ENCODE measurements at places on chromosomes 6 and 20.
A peak's percentile ranks its signal among the peaks of the same experiment; 100 is the strongest.

DNA sequence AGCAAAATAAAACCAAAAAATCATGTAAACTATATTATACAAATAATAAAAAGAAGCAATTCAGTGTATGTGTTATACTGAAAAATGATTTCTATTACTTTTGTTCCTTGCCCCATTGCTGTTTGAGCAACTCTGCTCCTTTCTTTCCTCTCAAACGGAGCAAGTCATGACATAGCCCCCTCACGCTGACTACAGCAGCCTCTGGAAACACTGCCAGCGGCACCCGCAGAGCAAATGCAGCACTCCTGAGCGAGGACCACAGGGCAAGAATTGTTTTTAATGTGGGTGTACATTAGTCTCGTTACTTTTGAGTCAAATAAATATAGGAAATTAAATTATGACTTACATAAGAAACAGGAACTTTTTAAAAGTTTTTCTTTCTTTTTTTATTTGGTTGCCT is 350.1 kb upstream of the HSF2 start:
- DNase-seq = no peak

DNA sequence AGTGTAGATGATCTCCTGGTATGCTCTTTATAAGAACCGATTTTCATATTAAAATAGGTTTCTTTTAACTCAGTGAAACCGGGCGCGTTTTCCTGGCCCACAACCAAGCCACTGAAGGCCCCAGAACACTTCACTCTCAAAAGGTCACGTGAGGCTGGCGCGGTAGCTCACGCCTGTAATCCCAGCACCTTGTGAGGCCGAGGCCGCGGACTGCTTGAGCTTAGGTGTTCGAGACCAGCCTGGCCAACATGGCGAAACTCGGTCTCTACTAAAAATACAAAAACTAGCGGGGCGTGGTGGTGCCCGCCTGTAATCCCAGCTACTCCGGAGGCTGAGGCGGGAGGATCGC is 402 bp upstream of the TAF8 start:
- peak; percentile 25 for DNase-seq

- DNase-seq = no peak
Measured at GRCh38 chr20:16752082-16752481, 3.9 kb downstream of the OTOR start.

GRCh38 chr6:33207552-33208090 is 679 bp upstream of the RING1 start:
- DNase-seq = no peak

GRCh38 chr6:166488076-166488685 is 98.3 kb downstream of the RAMACL start:
- peak; percentile 73 for DNase-seq

GRCh38 chr6:73803562-73804241 is 107.7 kb downstream of the CD109 start:
- DNase-seq = no peak

- no peak for DNase-seq
Measured at GRCh38 chr20:24619212-24619611, 149.8 kb downstream of the SYNDIG1 start.

- no peak for DNase-seq
Measured at GRCh38 chr20:61874421-61875068, 191.1 kb downstream of the TAF4 start.

DNA sequence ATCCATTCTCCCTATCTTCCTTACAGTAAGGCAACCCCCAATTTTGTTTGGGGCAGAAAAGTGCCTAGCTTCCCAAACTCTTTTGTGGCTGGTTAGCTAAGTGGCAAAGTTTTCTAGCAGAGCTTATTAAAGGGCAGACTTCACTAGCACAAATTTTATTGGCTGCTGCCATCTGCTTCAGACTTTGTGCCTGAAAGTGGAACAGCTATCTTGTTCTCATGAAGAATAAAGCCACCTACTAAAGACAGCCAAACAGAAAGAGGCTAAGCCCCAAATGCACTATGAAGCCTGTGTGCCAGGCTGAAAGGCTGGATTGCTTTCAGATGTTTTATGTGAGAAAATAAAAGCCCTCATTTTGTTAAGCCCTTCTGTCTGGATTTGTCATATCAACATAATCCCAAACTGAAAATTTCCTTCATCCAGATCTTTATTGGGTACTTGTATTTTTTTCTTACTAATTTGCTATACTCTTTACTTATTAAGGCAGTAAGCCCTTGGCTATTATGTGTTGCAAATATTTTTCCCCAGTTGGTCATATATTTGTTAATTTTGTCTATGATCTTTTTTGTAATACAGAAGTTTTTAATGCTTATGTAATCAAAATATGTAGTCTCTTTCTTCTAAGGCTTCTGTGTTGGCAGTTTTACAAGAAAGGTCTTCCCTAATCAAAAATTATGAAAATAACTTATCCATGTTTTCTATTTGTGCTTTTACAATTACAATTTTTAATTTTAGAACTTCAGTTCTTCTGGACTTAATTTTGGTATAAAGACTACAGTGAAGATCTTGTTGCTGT is 191.1 kb downstream of the TASP1 start:
- DNase-seq = no peak

- DNase-seq = no peak
Measured at GRCh38 chr20:49245921-49246740, 26.9 kb downstream of the DDX27 start.

- DNase-seq = no peak
Measured at GRCh38 chr6:118240878-118241528, 307.1 kb upstream of the PLN start.

GRCh38 chr6:62978920-62979319 is 232.3 kb upstream of the FKBP1C start:
- DNase-seq = no peak

DNA sequence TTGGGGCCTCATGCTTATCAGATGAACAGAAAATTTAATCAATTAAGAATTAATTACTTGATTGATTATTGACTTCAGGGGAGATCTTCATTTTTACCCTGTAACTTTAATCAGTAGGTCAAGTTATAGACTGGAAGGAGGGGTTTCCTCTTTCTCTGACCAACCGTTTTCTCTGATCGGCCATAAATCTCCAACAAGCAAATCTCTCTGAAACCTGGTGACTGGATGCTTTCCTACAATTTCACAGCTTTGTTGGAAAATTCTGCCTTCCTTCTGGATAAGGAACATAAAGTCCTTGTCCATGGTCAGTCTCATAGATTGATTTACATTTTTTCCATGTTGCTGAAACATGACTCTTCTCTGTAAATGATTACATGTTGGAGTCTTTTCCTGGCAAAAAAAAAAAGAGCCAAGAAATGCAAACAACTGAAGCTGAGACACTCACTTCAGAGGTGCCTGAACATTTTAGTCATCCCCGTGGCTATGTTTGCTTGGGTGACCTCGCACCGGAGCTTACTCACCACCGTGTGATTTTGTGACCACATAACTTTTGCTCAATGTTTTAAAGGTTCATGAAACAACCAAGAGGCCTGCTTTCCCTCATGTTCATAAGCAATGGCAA is 31.0 kb downstream of the IRF4 start:
- DNase-seq = no peak

- no peak for DNase-seq
Measured at GRCh38 chr20:42350521-42350920, 732.3 kb upstream of the CHD6 start.

DNA sequence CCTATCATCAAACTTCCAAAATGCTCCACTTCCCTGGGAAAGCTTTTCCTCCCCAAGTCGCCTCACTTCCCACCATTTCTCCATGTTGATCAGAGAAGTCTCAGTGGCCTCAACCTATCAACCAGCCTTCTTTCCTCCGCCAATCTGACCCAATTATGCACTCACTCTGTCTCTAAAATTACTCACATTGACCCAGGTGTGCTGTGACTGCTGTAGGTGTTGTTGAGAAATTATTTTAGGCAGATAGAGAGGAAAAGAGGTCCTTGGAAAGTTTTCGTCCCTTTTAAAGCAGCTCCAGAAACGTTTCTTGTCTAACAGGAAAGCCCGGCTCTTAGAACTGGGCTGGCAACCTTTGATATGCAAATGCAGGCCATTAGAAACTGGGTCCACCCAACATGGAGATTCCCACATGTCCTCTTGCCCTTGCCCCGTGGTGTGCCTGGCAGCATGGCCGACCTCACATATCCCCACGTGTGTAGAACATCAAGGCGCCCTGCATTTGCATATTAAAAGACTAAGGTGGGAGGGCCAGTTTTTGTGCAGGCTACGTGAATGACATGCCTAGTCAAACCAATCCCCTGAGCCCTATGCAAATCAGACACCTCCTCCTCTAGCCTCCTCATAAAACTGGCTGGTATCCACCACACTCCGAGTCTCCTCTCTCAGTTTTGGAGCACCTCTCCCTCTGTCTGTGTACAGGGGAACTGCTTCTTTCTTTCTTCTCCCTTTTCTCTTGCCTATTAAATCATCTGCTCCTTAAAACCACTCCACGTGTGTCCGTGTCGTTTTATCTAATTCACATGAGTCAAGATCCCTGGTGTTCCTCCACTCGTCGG is 12.9 kb downstream of the IPCEF1 start:
- DNase-seq = no peak

DNA sequence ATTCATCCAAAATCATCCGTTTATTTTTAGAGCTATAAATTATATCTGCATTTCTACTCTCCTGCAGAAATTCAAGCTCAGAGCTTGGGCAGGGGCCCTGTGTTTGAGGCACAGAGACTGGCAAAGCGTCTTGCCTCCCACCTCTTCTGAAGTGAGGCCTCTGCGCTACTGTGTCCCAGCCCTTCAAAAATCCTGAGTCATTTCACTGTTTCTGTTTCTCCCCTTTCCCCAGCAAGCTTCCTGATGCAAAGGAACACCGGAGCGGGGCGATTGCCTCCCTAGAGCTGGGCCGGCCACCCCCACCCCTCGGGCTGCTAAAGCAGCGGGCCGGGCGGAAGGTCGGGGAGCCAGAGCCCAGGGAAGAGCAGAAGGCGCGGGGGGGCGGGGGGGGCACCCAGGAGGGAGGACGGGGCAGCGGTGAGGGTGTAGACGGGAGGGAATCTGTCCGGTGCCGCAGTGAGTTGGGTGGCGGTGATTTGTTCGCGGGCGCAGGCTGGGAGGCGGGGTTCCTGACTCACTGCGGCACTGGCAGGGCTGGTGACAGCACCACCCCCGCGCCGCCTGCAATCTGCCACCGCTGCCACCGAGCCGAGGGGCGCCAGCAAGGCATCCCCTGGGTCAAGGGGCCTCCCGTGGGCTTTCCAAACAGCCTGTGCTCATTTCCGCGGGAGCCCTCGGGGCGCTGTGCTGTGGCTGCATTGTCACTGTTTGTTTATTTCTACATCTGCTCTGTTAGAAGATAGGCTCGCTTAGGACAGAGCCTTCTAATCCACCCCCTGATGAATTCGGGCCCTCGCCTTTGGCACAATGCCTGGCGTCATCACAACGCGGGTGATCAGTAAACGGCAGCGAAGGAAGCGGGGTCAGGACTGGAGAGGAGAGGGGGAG is 46.5 kb upstream of the SNAP25 start:
- DNase-seq = no peak

DNA sequence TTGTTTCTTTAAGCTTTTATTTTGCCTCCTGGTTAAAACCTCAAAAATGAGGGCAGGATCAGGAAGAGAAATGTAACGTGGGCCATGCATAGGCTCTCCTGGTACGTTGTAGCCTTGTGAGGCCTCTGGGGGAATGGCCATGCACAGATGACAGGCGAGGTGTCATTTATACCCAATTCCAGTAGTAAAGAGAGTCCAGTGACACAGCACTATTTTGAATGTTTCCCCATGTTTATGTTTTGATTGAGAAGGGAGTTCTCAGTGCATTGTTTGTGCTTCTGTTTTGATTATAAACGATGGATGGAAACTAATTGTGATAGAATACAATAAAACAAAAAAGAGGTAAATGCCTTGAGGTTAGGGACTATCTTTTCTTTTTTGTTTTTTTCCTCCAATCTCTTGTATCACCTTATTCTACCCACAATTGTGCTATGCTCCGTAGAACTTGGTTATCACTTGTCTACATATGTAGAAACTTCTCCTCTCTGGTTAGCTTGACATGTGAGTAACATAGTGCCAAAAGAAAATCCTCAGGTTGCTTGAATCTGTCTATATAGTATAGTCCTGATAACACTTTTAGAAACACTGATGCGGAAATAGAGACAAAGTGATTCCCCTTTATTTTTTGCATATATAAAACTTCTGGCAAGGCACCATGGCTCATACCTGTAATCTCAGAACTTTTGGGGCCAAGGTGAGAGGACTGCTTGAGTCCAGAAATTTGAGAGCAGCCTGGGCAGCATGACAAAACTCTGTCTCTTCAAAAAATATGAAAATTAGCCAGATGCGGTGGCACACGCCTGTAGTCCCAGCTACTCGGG is 6.9 kb upstream of the SMIM28 start:
- DNase-seq = no peak

DNA sequence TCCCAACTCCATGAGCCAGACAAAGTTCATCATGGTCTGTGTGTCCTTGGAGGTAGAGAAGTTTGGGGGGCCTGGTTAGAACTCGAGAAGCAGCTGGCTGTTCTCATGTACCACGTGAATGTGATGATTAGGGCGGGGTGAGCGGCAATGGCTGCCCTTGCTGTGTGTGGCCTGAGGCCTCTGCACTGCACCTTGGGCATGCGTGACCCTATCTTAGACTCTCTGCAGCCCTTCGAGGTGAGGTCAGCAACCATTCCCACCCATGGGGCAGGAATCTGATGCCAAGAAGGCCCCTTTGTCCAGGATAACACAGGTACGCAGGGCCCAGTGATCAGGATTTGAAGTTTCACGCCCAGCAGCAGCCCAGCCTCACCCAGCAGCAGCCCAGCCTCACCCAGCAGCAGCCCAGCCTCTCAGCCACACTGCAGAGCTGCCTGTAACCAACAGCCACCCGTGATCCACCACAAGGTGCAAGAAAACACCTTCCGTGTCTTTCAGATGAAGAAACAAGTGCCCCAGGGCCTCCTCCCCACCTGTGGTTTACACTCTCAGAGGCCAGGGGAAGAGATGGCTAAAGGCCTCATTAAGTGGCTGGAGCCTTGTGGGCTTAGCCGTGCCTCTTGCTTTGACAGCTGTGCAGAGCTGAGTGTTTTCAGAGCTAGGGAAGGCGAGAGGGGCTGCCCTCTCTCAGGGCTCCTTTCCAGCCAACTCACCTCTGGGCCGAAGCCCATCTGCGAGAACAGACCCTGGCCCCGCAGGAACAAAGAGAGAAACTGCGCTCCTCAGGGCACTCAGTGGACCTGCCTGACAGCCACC is 195.2 kb upstream of the CDH4 start:
- DNase-seq = no peak

GRCh38 chr6:166285233-166285632 is 23.0 kb downstream of the PRR18 start:
- DNase-seq = no peak

DNA sequence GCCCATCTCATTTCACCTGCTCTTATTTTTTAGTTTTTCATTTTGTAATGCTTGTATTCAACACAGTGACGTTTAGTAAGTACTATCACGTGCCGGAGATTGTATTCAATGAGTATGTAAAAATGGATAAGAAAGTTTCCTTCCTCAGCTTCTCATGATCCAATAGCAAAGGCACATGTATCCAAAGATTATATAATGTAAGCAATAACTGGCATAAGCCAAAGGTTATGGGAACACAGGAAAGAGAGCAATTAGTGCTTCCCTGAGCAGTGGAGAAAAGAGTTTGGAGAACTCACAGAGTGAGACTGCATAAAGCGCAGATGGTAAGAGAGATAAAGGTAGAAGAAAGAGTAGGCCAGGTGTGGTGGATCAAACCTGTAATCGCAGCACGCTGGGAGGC is 21.8 kb upstream of the LTV1 start:
- DNase-seq = no peak
